ENCODE measurements at places on chromosomes 12 and 14.

- DNase-seq = no peak
These were observed 321.2 kb upstream of the FAR2 start for GRCh38 chr12:28827861-28828260.

- DNase-seq = no peak
These were observed 215.6 kb downstream of the FSCB start for GRCh38 chr14:44291366-44291915.

DNA sequence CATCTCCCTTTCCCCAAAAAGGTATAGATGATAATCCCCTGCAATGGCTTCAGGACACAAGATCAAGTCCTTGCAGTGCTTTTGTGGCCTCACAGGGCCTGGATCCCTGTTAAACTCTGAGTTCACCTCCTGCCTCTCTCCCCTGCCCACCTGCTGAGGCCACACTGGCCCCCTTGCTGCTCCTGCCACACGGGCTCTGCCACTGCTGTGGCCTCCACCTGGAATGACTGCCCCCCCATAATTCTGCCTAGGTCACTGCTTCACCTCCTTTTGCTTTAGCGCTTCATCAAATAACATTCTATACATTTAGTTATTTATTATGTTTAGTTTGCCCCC is 653 bp upstream of the IFI27 start:
- DNase-seq = no peak

- no peak for DNase-seq
These were observed 1.3 kb downstream of the GPR65 start for GRCh38 chr14:88005978-88006851.

- DNase-seq = no peak
These were observed 25.6 kb upstream of the JPH4 start for GRCh38 chr14:23604148-23604547.

DNA sequence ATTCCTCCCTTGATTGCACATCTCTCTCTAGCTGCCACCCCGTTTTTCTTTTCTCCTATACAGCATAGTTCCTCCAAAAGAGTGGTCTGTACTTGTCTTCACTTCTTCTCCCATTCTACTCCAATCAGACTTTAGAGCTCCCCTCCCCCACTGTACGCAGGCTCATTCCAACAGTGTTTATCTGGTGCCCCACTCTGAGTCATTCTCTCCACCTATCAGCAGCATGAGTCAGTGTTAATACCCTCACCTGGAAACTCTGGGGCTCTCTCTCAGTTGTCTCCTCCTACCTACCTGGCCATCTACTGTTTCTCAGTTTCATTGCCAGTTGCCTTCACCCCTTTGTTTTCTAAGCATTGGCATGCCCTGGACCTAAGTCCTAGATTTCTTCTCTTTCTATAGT is 175.1 kb upstream of the ARHGAP5 start:
- no peak for DNase-seq

DNA sequence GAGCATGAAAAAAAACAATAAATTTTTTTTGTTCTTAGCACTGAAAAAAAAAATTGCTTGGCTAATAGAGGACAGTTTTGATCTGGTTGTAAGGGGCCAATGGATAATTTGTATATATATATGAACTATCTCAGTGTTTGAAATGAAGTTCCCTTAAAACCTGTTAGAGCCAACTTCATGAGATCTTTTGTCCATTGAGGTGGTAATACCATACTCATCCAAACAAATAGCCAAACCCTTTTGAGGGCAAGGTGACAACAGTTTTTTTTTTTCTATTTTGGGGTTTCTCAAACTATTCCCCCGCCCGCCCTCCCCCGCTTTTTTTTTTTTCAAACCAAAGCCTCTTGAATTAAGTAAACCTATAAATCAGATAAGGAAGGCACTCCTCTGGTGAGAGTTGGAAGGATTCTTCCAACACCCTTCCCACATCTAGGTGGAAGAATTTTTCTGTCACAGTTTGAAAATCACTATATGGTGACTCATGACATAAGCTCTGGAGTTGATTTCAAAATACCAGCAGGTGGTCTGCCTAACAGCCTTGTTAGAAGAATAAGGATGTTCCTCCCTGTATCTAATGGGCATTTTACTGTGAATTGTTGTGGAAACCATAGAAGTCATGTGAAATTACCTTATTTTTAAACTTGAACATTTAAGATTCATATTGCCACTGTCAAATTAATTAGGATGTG is 10.2 kb downstream of the ARHGAP5 start:
- no peak for DNase-seq

- no peak for DNase-seq
These were observed 161.1 kb upstream of the FOXN3 start for GRCh38 chr14:89578156-89578555.

DNA sequence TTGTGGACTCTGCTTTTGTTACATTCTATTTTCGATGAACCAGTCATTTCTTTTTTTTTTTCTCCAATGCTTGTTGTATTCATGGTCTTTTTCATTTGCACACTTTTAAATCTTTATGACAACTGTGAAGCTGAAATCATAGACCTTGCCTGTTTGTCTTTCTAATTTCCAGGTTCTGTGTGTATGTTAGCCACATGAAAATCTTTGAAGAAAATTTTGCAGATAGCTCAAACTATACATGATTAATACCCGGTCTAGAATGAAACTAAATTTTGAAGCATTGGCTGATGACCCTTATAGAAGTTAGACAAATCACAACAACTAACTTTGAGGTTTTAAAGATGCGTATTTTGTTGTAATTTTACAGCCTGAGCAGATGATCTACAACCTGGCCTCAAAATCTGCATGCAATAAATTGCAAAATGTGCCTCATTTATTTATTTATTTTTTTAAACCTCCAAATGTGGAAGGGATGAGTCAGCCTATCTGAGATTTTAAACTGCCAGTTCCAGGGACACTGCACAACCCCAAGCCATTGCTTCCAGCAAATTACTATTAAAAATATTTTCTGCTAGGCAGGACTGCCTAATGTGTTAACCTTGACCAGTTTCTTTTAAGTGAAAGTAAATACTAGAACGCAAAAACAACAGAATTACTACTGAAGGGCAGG is 96.3 kb upstream of the NAV3 start:
- no peak for DNase-seq

- DNase-seq = no peak
These were observed 63.4 kb downstream of the BEGAIN start for GRCh38 chr14:100523843-100524169.

DNA sequence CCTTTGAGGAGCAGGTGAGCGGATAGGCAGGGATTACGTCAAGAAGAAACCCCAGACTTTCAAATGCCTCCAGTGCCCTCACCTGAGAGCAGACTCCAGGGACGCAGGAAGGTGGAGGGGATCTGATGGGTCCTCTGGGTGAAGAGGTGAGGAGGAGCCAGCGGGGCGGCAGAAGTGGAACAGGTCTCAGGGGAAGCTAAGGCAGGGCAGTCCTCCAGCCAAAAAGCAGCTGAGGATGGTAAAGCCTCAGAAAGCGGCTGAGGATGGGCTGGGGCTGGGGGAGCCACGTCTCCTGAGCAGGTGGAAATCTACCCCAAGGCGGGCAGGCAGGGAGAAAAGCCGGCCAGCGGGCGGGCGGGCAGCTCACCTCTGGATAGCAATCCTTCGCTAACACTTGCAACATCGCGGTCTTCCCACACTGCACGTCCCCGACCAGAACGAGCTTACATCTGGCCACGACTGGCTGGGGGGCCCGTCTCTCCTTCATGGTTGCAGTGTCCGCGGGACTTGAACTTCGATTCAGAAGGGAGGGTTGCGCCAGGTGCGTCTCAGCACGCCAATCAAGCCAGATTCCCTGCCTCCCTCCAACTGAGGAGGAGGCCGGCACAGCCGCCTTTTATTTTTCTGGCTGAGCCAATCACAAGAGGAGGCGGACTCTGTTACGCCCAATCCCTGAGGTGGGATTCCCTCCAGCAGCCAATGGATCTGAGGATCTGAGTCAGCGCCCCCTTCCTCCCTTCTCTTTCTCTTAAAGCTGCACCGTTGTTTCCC is at the start of gene RND1:
Gene RND1 (minus strand): TSS at position 590 of the 771 bp plus-strand sequence. CDS start 103 bp downstream, at position 487.
- DNase-seq = peak; percentile 97

DNA sequence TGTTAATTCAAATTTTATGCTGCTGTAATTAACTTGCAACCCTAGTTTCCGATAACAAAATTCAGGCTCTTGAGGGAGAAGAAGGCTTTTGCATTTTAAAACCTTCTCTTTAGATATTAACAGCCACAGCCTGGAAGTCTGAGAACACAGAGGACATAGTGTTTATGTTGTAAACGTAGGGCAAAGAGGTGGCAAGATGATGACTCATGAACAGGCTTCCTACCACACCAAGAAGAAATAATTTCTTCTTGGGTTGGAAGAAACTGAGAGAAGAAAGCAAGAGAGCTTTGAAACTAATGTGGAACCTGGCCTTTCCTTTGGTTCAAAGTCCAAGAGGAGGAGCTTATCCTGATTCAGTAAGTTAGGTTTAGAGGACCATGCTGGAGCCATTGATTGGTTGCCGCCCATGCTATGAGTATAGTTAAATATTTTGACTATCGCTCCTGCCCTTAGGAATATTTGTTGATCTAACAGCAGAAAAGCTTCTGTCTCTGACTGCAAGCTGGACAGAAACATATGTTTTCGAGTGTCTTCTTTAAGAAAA is 31.8 kb downstream of the CCDC198 start:
- no peak for DNase-seq

DNA sequence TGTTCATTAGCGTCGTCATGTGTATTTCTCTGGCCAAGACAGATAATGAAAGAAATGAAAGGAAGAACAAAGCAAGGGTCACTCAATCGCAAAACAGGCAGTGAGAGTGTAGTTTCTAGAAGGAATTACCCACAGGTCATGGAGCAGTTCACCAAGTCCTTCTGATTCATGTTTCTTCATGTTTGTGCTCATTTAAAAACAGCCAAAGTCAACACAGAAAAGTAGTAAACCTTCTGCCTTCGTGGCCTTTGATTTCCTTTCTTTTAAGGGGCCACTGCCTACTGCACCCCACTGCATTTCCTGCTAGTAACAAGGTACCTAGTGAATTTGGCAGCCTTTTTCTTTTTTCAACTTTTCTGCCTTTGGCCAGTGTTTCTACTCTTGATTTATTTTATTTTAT is 75.1 kb downstream of the KCNK13 start:
- no peak for DNase-seq

GRCh38 chr14:75283162-75283832 is 4.7 kb downstream of the FOS start:
- DNase-seq = no peak

- no peak for DNase-seq
These were observed 4.1 kb upstream of the TMEM120B start for GRCh38 chr12:121708313-121709063.

GRCh38 chr14:45242706-45243105 is 10.3 kb downstream of the MIS18BP1 start:
- DNase-seq = no peak

- no peak for DNase-seq
These were observed 54.0 kb upstream of the ELK3 start for GRCh38 chr12:96140174-96140573.

DNA sequence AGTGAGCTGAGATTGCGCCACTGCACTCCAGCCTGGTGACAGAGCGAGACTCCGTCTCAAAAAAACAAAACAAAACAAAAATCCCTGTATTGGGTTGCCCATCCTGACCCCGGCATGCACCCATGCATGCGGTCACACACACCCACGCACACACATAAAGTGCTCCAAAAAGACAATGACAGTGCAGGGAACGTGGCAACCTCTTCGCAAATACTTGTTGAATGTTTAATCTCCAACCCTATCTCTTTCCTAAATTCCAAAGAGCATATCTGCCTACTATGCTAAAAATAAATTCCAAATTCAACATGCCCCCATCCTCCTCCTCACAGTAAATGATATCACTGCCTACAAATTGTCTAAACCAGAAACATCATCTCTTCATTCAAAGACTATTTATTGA is 13.5 kb downstream of the SLC7A7 start:
- no peak for DNase-seq

DNA sequence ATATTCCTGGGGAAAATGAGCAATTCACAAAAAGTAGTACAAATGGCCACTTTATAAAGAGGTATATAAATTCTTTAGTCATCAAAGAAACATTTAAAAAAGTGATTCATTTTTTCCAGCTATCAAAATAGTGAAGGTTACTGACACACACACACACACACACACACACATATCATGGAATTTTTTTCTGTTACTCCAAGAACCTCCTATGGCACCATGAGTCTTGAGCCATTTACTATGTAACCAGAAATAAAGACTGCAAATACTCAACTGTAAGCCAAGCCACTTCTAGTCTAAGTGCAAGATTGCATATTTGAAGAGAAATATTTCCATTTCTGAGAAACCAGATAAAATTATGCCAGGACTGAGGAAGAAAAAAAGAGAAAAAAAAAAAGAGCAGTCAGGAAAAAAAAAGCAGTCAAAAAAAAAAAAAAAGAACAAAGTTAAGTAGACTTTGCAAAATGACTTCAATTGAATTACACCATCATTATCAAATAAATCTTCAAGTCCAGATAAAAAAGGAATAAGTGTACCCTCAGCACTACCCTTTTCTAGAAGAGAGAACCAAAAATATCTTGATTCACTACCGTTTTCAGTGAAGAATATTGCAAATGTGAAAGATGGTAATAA is 275.7 kb downstream of the DAD1 start:
- no peak for DNase-seq

GRCh38 chr14:69662636-69663299 is 51.4 kb downstream of the SUSD6 start:
- DNase-seq = no peak

GRCh38 chr12:109455706-109456105 is 21.4 kb downstream of the KCTD10 start:
- no peak for DNase-seq

DNA sequence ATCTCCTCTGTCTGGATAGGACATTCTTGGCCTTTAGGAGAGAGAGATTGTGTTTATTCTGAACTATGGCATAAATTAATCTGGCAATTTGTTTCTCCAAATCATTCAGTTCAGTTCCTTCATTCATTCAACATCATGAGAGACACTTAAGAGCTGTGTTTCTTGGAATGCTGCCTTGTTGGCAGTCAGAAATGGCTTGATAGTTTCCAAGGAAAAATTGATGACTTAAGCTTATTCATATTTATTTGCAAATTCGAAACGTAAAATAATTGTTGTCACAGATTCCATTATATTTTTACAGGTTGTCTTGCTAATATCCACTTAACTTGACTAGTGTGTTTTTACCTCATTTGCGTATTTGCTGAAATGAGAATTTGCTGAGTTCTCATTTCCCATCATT is 393.0 kb downstream of the C12orf75 start:
- DNase-seq = no peak

DNA sequence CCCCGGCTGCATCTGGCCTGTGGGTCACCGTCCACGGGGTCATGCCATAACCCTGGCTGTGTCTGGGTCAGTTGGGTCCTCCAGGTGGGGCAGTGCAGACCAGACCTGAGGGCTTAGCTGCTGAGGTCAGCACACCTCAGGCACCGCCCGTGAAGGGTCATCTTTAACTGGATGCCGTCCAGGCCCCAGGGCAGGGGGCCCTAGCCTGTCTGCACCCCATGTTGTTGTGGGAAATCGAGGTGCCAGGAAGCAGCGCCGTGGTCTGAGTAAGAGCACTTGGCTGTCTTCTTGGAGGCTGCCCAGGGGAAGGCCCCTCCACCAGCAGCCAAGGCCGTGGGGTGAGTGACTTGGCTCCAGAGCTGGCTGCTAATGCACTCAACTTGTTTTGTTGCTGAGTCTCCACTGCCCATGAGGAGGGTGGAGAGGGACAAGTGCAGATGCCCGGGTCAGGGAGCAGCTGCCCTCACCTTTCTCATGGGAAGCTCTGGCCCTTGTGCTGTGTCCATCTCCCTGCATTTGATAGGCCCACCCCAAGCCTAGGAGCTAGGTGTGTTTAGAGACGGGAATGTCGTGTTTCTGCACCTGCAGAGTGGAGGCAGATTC is 317.2 kb downstream of the TMEM121 start:
- no peak for DNase-seq

Data from cerebellum (tissue), 4 donors.